ENCODE measurements at places on chromosomes 7 and 10.

- peaks cover 2% of the 10 kb centered on the region for H3K4me1 ChIP-seq
- peaks cover 16% of the 10 kb centered on the region for H3K27me3 ChIP-seq
- DNase-seq, result no peak
- H3K36me3 ChIP-seq, result no peaks in the 10 kb centered on the region
- no peak overlapping the region for H3K27ac ChIP-seq
- H3K4me3 ChIP-seq, result no peak overlapping the region
Observed at GRCh38 chr7:134875867-134876266, 96.4 kb downstream of the CALD1 start.

GRCh38 chr7:129495987-129496386 lies 6.3 kb upstream of the SMKR1 start:
- H3K4me1 ChIP-seq, result peaks cover 25% of the 10 kb centered on the region
- no peaks in the 10 kb centered on the region for H3K36me3 ChIP-seq
- H3K27me3 ChIP-seq, result peaks cover 7% of the 10 kb centered on the region
- no peak overlapping the region for H3K4me3 ChIP-seq
- DNase-seq, result no peak
- H3K27ac ChIP-seq, result peak overlapping the region; percentile 7

DNA sequence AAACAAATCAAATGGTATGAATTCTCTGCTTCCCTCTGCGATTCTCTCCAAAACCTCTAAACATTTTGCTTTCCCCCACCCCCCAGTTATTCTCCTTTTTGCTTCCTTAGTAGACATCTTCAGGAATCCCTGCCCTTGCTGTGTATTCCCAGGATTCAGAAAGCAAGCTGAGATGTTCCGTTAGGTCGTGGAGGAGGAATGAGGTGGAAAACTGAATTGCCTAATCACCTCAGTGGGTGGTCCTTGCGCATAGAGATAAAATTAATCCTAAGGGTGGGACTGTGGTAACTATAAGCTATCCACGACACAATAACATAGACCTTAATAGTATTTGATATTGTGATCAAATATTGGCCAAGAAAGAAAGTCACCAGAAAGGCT lies 49.1 kb upstream of the SEMA3C start:
- no peaks in the 10 kb centered on the region for H3K4me1 ChIP-seq
- H3K27me3 ChIP-seq, result no peaks in the 10 kb centered on the region
- DNase-seq, result no peak

- H3K36me3 ChIP-seq, result no peaks in the 10 kb centered on the region
- H3K4me1 ChIP-seq, result no peaks in the 10 kb centered on the region
- peaks cover 7% of the 10 kb centered on the region for H3K27me3 ChIP-seq
Observed at GRCh38 chr10:7085913-7086589, 324.8 kb downstream of the SFMBT2 start.

DNA sequence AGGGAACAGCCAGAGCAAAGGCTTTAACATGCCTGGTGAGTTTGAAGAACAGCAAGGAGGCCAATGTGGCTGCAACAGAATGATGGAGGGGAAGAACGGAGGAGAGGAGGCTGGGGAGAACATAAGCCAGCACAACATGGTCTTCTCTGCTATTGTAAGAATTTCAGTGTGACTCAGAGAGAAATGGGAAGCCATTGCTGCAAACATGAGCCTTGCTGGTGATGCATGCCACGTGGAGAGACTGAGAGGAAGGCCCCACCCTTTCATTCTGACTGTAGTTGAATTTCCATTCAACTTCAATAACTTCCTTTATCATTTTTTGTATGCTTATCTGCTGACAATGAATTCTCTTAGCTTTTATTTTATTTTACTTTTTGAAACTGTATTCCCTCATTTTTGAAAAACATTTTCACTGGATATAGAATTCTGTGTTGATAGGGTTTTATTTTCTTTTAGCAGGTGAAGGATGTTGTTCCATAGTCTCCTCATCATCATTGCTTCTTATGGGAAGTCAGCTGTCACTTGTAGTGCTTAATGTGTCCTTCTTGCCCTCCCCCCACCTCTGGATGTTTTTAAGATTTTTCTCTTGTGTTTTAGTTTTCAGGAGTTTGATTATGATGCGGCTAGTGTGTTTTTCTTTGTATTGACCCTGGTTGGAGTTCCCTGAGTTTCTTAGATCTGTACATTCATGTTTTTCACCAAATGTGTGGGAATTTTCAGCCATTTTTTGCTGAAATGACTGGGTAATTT lies 46.4 kb upstream of the LEP start:
- H3K27ac ChIP-seq, result no peak overlapping the region
- peaks cover 3% of the 10 kb centered on the region for H3K4me1 ChIP-seq

All from stimulated activated naive B cell treated with anti-CD40 and anti-IgM and Interleukin-4, amounts not matched to agents 10 μg/mL and 1 μg/mL and 100 μg/mL, for 72 hours (primary cell).